GM12878 (cell line): ENCODE measurements at places on chromosomes 5 and 9.

DNA sequence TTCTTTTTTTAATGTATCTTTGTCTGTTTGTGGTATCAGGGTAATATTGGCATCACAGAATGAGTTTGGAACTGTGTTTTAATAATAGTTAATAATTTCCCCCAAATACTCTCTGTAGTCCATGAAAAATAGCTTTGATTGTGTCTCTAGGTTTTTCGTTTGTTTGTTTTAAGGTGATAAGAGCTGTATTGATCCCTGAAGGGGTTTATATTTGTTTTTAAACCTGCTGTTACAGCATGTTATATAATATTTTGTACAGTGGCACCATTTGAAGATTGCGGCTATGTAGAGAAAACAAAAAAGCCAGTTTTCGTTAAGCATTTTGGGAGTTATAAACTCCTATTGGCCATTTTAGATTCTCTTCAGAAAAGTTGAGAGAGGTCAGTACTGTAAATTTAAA, 15.7 kb downstream of the PAM start:
- no peak for DNase-seq

DNA sequence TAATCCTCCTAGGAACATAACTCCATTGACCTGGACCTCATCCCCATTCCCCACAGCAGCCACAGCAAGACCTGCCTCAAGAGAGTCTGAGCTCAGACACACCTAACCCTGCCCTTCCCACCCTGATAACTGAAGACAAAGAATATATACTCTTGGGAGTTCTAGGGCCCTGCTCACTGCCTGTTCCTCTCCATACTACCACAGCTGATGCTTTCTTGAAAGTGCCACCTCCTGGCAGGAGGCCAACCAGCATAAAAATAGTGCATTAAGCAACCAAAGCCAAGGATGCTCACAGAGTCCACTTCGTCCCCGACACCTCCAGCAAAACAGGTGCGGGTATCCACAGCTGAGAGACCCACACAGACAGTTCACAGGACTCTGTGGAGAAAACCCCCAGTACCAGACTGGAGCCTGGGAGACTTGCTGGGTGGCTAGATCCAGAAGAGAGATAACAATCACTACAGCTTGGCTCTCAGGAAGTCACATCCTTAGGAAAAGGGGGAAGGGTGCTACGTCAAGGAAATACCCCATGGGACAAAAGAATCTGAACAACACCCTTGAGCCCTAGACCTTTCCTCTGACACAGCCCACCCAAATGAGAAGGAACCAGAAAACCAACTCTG, 23.5 kb downstream of the FAM114A2 start:
- no peak for DNase-seq

DNA sequence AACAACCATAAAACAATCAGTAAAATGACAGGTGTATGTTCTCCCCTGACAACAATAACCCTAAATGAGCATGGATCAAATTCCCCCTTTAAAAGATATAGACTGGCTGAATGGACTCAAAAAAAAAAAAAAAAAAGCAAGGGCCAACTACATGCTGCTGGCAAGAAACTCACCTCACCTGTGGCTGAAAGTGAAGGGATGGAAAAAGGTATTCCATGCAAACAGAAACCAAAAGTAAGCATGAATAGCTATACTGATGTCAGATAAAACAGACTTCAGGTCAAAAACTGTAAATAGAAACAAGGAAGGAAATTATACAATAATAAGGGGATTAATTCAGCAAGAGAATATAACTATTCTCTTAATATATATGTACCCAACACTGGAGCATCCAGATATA, 54.2 kb upstream of the SSBP2 start:
- no peak for DNase-seq

GRCh38 chr5:16593628-16594027, 23.2 kb downstream of the RETREG1 start:
- no peak for DNase-seq

- no peak for DNase-seq
Observed at GRCh38 chr9:114061830-114062474, 16.1 kb downstream of the AMBP start.

- DNase-seq, result no peak
Observed at GRCh38 chr5:82847562-82847961, 229.6 kb downstream of the TMEM167A start.

DNA sequence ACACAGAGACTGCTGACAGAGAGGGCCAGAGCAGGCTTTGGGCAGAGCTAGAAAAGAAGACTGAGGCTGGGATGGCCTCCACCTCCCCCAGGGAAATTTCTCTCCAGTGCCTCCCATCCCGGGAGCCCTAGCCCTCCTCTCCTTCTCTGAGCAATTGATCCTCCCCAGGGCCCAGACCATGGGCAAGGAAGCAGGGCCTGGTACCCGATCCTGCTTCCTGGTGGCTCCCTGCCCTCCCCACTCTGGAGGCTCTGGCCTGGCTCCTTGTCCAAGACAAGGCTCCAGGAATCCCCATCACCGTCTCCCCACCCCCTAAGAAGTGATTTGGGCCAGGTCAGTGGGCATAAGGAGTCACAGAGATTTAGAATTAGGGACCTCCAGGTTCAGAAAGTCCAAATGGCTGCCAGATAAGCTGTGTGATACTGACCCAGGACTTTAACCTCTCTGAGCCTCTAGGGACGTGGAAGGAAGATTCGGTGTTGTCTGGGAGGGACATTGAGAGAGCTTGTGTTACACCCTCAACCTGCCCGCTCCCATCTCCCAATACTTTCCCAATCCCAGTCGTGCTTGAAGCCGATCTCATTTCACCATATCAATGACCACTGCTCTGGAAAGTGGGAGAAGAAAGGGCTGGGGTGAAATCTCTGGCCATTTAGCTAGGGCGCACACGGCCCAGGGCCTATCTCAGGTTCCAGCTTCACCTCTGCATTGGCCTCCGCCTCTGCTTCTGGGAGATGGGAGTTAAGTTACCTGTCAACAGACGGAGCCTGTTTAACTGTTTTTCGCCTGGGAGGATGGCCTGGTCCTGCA, 25.8 kb upstream of the KIF12 start:
- no peak for DNase-seq

GRCh38 chr9:34522971-34523797, at the start of gene ENHO:
ENHO (minus strand) TSS chr9:34522990; CDS start chr9:34521695, 1,295 bp downstream.
- DNase-seq, result no peak

- DNase-seq, result no peak
Observed at GRCh38 chr9:121348221-121348620, 21.8 kb downstream of the STOM start.

GRCh38 chr5:33230467-33231078, 210.2 kb upstream of the TARS1 start:
- DNase-seq, result no peak

GRCh38 chr9:35048511-35048910, 23.9 kb downstream of the VCP start:
- no peak for DNase-seq

GRCh38 chr5:121711416-121711815, 140.3 kb upstream of the FTMT start:
- DNase-seq, result no peak

GRCh38 chr5:79653843-79654242, 35.8 kb upstream of the CMYA5 start:
- no peak for DNase-seq

- no peak for DNase-seq
Observed at GRCh38 chr5:107154593-107154992, 516.1 kb downstream of the EFNA5 start.

- no peak for DNase-seq
Observed at GRCh38 chr9:104977580-104977979, 49.6 kb upstream of the ABCA1 start.

DNA sequence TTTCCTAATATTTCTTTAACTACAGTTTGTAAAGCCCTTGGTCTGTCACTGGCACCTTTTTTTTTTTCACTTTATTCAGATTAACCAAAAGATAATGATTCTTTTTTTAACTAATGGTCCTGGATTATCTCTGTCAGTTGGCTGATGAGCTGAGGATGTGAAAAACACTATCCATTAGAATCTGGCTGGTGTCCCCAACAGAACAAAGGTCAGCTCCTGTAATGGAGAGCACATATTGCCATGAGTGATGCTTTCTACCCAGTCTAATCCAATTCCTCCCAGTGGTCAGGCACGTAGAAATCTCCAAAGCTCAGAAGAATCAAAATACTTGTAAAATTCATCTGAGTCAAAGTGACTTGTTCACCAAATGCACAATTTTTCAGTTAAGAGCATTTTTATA, 491.7 kb upstream of the PIK3R1 start:
- no peak for DNase-seq

- no peak for DNase-seq
Observed at GRCh38 chr5:156678484-156678883, 171.6 kb upstream of the PPP1R2B start.

DNA sequence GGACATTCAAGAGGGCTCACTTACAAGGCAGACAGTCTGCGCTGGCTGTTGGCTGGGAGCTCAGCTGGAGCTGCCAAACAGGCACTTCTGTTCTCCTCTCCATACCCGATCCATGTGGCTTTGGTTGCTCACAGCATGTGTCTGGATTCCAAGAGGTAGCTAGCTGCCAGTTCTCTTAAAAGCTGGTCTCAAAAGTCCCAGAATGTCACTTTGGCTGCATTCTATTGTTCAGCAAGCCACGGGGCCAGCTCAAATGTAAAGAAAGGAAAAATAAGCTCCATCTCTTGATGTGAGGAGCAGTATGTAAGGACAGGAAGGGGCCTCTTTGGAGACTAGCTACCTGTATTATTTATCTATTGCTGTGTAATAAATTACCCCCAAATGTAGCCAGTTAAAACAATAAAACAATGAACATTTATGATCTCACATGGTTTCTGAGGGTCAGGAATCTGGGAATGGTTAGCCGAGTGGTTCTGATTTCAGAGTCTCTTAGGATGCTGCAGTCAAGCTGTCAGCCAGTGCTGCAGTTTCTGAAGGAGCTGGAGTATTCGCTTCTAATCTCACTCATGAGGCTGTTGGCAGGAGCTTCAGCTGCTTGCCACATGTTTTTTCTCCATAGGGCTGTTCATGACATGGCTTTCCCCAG, 112.7 kb upstream of the CLINT1 start:
- DNase-seq, result no peak

DNA sequence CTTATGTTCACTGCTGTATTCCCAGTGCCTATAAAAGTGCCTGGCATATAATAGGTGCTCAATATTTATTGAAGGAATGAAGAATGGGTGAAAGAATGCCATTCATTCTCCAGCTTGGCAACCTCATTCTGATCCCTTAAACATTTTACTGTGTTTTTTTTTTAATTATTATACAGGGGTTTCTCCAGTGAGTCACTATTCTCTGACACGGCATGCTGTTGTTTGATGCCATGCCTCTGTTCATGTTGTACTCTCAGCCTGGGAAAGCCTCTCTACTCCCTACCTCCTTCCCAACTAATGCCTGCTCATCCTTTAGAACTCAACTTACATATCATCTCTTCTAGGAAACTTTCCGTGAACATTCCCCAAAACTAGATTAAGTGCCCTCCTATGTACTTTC, 70.2 kb upstream of the PHF24 start:
- no peak for DNase-seq

DNA sequence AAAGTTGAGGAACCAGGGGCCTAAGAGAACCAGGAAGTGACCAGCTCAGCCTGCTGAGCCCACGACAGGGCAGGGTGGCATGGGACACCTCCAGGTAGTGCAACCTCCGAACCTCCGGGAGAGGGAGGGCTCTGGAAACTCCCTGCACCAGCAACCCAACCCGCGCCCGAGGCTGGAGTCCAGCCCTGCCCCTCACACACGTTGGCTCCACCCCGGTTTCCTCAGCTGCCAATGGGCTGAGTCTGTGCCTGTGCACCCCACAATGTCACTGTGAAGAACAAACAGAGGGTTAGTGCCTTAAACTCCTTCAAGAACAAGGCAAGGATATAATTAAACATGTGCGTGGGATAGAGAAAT, 17.0 kb upstream of the UNC5A start:
- DNase-seq, result no peak

- DNase-seq, result no peak
Observed at GRCh38 chr9:120109242-120109641, 470.7 kb downstream of the CDK5RAP2 start.

DNA sequence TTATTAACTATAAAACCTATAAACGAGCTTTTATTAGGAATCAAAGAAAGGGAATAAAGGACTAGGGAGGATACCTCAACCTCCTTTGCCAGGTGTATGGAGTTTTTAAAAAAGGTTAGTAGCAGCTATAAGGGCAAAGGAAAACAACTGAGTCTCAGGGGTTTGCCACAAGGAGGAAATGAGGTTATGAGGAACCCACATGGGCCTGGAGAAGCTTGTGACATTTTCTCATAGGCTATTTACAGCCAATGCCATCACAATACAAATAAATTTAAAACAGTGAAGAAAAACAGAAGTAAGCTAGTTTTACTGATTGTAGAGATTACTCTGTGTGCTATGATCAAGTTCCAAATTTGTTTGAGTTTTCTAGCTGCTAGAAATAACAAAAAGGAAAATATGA, 92.6 kb downstream of the CDKN2A start:
- DNase-seq, result no peak

GRCh38 chr5:88404405-88404804, 135.8 kb upstream of the TMEM161B start:
- no peak for DNase-seq

DNA sequence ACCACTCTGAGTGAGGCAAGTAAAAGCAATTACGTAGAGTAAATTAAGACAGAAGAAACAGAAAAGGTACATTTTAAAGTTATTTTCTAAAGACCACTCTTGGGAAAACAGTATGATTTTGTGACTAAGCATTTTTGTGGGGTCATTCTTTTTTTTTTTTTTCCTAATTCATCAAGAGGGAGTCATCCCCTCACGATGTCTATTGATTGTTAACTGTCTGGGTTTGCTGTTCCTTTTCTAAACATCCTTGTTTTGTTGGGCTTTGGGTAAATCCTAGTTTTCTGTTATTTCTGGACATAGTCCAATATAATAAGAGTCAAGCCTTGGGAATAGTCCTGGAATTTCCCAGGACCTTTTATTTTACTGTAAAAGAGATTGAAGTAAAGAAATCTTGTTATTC, 63.8 kb downstream of the ANKRD55 start:
- DNase-seq, result no peak

DNA sequence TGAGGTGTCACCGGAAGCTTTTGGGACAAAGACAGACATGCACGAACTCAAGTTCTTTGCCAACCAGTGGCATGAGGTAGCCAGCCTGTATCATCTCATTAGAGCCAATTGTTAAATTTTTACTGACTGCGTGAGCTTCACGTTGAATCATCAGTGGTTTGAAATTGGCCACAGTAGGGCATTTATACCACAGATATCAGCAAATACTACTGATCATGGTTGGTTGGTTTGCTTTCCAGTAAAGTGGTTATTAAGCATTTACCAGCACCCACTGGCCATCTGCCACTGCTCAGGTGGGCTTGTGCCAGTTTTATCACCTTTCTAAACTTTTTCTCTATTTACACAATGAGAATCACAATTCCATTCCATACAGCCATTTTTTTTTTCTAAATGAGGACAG, 28.4 kb upstream of the SHC3 start:
- no peak for DNase-seq

DNA sequence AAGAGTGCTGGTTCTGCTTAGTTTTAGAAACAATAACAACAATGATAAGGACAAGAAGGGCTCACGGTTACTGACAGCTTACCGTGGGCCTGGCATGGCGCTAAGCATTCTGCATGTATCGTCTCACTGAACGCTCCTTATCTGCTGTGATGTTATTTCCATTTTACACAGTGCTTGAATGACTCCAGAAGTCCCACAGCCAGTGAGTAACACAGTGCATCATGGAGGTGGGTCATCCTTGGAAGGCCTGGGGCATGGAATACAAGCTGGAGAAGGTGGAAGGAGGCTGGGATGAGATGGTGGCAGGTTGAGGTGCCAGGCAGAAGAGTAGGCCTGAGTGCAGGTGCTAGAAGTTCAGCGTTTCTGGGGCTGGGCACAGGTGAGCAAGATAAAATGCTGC, 36.5 kb upstream of the FAT2 start:
- DNase-seq, result no peak
